ENCODE measurements at places on chromosomes 5 and 9.

GRCh38 chr5:73981704-73982103 lies 355.7 kb downstream of the ARHGEF28 start:
- DNase-seq: no peak

DNA sequence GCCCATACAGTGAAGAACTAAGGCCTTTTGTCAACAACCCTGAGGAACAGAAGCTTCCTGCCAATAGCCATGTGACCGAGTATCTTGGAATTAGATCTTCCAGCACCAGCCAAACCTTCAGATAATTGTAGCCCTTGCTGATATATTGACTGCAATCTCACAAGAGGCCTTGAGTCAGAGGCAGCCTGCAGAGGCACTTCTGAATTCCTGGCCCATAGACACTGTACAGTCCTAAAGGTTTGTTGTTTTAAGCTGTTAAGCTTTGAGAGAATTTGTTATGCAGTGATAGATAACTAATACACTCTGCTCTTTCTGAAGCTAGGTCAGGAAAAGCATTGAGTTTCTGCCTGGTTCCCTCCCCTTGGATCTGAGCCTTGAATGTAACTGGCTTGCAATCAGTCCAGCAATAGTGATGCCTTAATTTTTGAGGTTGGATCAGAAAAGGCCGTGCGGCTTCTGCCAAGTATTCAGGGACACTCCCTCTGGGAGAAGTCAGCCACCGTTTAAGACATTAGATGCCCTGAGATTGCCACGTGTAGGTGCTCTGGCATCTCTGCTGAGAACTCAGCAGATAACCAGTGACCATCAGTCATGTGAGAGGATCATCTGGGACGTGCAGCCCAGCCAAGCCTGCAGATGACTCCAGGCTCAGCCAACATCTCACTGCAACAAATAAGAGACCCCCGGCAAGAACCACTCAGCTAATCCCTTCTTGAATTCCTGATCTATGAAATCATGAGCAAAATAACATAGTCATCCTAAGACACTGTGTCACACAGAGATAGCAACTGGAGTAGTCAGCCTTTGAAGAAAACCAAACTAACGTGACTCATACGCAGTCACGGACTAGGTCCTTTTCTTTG lies 126.8 kb upstream of the STC2 start:
- DNase-seq: no peak

- no peak for DNase-seq
Observed at GRCh38 chr5:129500101-129500500, 40.0 kb downstream of the ADAMTS19 start.

- no peak for DNase-seq
Observed at GRCh38 chr9:87950296-87950695, 24.0 kb downstream of the CDK20 start.

DNA sequence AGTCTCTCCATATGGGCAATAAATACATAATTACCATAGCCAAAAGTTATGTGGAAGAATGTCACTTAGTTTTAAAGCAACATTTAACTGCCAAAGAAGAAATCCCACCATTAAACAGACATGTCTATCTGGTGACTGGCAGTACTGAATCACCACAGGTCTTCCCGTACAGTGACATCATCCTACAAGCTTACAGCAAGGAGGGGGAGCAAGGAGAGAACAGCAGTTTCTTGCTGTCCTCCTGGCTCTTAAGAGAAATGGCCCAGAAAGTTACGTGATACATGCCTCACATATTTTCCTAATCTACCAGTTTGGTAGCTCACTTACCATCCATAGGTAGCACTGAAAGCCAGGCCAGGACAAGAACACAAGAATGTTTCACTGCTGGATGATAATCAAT lies 671.0 kb downstream of the DMRTA1 start:
- no peak for DNase-seq

GRCh38 chr5:61493973-61494372 lies 161.9 kb downstream of the ZSWIM6 start:
- DNase-seq: no peak

DNA sequence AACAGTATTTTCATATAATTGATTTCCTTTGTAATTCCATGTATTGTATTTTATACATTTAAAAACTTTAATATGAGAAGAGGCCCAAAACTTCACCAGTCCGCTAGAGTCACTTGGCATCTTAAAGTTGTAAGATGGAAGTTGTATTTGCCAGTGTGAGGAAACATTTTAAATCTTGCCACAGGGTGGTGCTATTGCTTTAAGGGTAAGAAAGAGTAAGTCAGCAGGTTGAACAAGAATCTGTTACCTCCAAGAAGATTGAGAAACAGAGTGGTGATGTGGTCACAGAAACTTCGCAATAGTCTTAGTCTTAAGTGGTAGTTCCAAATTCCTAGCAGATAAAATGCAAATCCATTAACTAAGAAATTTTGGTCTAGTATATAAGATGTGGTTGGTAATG lies 39.8 kb upstream of the RANBP6 start:
- DNase-seq: peak; percentile 50

DNA sequence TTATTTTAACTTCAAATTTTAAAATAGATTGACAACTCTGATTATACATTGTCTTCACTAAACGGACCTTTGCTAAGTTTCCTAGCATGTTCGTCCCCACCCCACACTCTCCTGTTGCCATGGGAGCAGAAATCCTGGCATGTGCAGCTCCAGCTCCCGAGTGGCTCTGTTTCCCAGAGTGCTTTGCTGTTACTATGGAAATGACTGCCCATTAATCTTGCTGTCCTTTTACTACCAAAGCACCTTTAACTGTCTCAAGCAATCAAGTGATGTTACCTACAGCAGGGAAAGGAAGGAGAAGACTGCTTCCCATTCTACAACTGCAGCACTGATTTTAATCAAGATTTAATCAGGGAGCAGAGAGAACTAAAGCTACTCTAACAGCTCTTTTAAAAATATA lies 212.0 kb upstream of the KIF2A start:
- DNase-seq: peak; percentile 97

- no peak for DNase-seq
Observed at GRCh38 chr5:96883871-96884270, 7.6 kb downstream of the ERAP2 start.

GRCh38 chr9:38066914-38067858 lies 1.8 kb downstream of the SHB start:
- no peak for DNase-seq

DNA sequence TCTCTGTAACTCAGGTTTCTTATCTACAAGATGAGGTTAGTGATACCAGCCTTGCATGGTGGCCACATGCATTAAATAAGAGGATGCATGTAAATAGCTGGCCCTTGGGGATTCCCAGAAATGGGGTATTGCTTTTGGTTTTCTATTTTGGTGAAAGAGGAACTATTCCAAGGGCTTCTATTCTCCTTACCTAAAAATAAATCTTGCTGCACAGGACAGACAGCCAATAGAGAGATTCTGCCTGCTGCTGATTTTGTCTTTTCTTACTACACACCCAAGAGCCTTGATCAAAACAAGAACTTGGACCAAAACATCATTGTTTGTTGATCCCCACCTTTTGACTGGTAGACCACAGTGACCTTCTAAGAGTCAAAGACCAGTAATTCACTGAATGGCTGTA lies 161.8 kb downstream of the PJA2 start:
- DNase-seq: no peak

DNA sequence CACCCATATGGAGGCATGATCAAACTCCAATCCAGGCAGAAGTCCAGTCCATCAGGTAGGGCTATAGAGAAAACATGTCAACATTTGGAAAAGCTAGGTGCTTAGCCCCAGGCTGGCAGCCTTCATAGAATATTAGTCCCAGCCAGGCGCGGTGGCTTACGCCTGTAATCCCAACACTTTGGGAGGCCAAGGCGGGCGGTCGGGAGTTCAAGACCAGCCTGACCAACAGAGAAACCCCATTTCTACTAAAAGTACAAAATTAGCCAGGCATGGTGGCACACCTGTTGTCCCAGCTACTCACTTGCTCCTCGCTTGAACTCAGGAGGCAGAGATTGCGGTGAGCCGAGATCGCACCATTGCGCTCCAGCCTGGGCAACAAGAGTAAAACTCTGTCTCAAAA lies 285.7 kb downstream of the MARCHF11 start:
- DNase-seq: no peak

- DNase-seq: no peak
Observed at GRCh38 chr5:107387526-107388140, 283.1 kb downstream of the EFNA5 start.

- DNase-seq: peak; percentile 82
Observed at GRCh38 chr9:90805006-90805996, 3.7 kb downstream of the SYK start.

GRCh38 chr9:92061184-92061583 lies 54.0 kb downstream of the SPTLC1 start:
- DNase-seq: no peak

DNA sequence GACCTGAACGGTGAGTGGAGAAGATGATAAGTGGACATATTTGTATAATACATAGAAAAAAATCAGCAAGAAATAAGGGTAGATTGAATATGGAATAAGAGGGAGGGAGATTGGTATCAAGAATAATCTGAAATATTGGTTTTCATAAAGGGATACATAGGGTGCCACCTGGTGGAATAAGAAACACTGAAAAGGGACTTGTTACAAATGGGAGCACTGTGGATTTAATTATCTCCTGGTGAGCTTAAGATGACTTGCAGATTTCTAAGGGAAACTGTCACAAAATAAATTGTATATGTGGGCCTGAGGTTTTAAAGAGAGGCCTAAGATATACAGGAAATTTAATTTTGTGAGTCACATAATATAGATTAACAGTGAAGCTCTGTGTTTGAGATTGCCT lies 1403.5 kb upstream of the CDH18 start:
- no peak for DNase-seq

DNA sequence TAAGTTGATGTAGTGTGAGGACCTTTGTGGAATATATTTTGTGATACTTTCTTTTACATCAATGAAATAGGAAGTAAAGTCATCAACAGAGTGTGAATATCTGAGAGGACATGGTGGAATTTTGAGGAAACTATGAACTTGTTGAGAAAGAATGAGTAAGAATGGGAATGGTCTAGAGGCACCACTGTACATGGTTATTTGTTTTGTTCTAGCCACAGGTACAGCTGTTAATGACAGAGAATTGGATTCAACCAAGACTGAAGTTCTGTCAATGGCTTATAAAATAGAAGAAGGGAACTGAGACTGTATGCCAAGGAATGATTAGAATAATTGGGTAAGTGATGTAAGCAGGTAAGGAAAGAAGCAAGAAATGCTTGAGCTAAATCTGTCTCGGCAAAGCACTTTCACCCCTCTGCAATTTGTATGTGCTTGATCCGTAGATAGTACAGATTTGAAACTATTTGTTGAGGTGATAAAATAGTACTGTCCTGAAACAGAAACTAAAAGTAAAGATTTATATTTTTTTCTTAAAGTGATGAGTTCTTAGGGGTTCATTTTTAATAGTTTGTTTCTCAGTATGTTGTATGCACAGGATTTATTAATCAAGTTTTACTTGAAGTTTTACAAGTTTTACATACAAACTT lies 468.8 kb upstream of the SMC2 start:
- no peak for DNase-seq

DNA sequence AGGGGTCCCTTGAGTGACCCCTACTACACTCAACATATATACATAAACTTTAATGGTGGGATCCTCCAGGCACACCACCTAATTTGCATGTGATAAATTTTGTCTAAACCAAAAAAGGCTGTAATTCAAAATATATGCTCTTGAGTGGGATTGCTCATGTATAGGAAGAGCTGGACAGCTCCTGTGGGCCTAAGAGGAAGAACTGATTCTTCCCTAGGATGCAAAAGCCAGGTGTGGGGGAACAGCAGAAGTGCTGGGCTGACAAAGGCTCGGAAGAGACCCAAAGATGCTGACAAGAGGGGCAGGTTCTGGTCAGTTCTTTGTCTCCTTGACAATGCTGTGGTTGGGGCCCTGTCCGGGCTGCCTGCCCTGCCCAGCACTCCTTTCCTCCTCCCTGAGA lies 43.9 kb downstream of the PCDH1 start:
- no peak for DNase-seq

DNA sequence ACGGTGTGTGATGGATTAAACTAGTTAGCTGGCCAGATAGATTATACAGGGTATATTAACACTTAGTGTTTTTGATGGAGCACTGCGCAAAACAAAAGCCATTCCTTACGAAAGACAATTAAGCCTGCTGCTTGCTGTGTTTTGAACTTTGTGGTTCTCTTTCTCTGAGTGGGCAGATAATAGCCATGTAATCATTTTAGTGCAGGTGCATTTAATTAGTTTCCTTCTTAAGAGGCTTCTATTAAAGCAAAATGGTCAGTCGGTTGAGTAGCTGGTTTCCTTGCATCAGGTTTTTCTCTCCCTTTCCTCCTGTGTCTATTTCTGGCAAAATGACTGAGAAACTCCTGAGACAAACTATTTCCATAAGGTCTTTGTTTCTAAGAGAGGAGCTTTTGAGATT lies 512.5 kb downstream of the DMAC1 start:
- peak; percentile 96 for DNase-seq

GRCh38 chr9:82790875-82791274 lies 272.1 kb downstream of the RASEF start:
- no peak for DNase-seq

DNA sequence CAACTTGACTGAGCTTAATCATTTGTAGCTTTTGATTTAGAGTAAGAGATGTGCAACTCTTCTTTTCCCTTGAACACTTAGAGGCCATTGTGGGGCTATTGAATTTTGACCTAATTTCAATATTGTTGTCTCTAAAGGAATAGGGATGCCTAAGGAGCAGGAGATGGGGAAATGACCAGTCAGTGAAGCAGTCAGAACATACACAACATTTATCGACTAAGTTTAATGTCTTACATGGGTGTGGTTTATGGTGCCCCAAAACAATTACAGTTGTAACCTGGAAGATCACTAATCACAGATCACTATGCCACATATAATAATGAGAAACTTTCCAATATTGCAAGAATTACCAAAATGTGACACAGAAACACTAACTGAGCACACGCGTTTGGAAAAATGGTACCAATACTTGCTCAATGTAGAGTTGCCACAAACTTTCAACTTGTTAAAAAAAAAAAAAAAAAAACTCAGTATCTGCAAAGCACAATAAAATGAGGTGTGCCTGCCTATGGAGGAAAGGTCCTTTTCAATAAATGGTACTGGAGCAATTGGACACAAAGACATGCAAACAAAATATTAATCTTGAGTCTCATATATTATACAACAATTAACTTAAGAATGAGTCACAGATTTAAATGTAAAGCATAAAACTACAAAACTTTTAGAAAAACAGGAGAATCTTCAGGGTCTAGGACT lies 189.6 kb upstream of the RAD23B start:
- DNase-seq: no peak

DNA sequence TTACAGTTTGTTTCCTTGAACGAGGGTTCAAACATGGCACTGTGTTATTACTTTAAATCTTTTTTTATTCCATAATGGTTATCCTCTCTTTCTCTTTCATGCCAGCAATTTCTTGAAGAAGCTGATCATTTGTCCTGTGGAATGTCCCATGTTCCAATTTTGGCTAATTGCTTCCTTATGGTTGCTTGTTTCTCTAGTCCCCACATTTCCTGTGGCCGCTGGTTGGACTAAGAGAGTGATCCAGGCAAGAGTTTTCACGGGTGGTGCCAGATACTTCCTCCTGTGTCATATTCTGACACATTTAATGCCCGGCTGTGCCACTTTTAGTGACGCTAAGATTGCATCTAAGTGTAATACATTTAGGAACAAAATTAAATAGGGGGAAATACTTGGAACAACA lies 83.8 kb upstream of the FAM169A start:
- DNase-seq: no peak

Data from NCI-H1417 (cell line).